ENCODE measurements at places on chromosomes 7 and 10.

- DNase-seq, result no peak
Measured at GRCh38 chr7:604001-604883, 84.6 kb upstream of the PDGFA start.

DNA sequence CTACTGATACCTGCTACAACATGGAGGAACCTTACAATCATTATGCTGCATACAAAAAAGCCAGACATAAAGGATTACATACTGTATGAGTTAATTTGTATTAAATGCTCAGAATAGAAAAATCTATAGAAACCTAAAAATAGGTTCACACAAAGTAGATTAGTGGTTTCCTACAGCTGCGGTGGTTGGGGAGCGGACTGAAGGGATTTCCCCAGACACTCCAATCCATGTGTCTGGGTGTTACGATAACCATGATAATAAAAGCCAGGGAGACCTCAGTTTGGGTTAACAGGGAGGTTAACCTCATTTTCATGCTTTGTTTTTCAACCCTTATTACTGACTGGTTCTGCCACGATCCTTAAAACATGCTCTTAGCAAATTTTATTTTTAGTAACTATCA lies 355.9 kb downstream of the KCNMA1 start:
- DNase-seq, result no peak

- no peak for DNase-seq
Measured at GRCh38 chr10:91007655-91008054, 86.8 kb upstream of the ANKRD1 start.

- DNase-seq, result no peak
Measured at GRCh38 chr7:155568842-155569494, 22.6 kb upstream of the CNPY1 start.

DNA sequence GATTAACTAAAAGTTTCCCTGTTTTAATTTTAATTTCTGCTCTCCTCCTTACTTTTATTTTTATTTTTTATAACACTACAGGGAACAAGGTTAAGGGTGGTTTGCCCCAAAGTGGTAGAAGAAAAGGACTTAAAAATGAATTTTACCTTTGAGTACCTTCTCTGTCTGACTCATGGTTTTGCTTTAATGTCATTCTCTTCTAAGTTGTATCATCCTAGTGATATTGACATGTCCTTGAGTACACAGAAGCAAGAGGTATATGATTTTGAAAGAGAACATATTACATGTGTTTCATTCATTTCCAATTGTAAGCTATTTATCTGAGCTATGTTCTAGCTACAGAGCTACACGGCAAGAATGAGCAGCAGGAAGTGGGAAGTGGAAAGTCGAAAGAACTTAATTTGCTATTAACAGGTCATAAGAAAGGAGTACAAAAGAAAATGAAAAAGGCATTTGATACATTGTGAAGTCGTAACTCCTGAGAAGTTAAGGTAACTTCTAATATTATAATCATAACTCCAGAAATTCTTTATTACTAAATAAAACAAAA lies 112.5 kb downstream of the SEMA3A start:
- no peak for DNase-seq
